ENCODE measurements at places on chromosomes 7 and 10.

DNA sequence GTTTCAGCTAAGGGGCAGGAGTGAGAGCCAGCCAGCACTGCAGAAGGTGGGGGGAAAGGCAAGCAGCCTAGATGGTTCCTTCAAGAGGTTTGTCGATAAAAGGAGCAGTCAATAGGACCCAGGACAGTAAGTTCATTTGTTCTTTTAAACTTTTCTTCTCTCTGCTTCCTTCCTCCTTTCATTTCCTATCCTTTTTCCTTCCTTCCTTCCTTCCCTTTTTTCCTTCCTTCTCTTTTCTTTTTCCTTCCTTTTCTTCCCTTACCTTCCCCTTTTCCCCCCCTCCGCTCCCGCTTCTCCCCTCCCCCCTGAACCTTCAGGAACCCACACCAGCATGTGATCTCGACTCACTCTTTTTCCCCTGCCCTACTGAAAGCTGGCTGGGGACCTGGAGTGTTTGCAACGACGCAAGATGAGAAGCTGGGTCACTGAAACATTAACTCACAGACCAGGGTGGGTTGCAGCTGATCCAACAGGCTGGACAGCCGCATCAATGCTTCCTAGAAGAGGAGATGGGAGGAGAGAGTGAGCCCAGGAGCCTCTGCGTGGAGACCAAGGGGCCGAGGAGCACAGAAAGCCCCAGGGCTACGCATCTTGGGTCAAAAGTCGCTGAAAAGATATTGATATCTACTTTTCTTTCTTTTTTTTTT, 103.4 kb upstream of the SDK1 start:
- H3K4me1 ChIP-seq, result no peaks in the 10 kb centered on the region
- DNase-seq, result no peak
- H3K4me3 ChIP-seq, result no peak overlapping the region
- no peaks in the 10 kb centered on the region for H3K36me3 ChIP-seq
- H3K27ac ChIP-seq, result no peak overlapping the region

DNA sequence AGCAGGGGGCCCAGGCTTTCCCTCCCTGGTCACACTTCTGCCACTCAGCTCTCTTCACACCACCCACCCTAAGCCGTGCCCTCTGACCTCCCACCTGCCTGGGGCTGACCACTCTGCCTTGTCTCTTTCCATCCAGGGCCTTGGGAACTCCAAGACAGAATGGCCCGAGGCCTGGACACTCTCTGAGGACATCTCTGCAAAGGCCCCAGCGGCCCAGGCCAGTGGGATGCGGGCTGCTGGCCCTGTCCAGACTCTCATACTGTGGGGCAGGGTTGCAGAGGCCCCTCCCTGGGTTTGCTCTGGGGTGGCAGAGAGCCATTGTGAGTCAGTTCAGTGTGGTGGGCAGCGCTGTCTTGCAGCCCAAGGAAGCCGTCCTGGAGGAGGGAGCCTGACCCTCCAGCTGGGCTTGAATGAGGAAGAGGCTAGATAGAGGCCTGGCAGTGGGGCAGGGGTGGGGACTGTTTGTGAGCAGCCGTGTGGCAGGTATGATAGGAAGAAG, 39.9 kb upstream of the RABGEF1 start:
- no peak overlapping the region for H3K27ac ChIP-seq
- no peaks in the 10 kb centered on the region for H3K27me3 ChIP-seq
- peaks cover 8% of the 10 kb centered on the region for H3K36me3 ChIP-seq
- 0 out of 2 replicates have a peak, but pooled peaks cover 3% of the 10 kb centered on the region for H3K4me1 ChIP-seq

DNA sequence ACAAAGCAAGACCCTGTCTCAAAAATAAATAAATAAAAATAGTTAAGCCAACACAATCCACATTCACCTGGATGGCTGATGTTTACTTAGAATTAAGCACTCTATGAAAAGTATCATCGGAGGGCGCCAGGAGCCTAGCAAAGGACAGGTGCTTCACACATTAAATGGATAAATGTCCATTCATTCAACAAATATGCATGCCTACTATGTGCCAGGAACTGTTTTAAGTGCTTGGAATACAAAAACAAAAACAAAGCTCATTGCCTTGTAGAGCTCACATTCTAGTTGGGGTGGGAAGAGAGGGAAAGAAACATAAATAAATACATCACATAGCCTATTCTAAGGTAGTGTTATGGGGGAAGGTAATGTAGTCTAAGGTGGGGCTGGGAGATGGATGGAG, 4.1 kb downstream of the BAIAP2L1 start:
- H3K36me3 ChIP-seq, result no peaks in the 10 kb centered on the region
- H3K4me3 ChIP-seq, result no peak overlapping the region
- peaks cover 15% of the 10 kb centered on the region for H3K4me1 ChIP-seq
- no peak overlapping the region for H3K27ac ChIP-seq
- H3K27me3 ChIP-seq, result no peaks in the 10 kb centered on the region
- no peak for DNase-seq

GRCh38 chr10:97861924-97862323, 12.3 kb downstream of the GOLGA7B start:
- H3K4me3 ChIP-seq, result no peak overlapping the region
- no peak overlapping the region for H3K27ac ChIP-seq
- DNase-seq, result no peak
- H3K27me3 ChIP-seq, result no peaks in the 10 kb centered on the region
- no peaks in the 10 kb centered on the region for H3K4me1 ChIP-seq

DNA sequence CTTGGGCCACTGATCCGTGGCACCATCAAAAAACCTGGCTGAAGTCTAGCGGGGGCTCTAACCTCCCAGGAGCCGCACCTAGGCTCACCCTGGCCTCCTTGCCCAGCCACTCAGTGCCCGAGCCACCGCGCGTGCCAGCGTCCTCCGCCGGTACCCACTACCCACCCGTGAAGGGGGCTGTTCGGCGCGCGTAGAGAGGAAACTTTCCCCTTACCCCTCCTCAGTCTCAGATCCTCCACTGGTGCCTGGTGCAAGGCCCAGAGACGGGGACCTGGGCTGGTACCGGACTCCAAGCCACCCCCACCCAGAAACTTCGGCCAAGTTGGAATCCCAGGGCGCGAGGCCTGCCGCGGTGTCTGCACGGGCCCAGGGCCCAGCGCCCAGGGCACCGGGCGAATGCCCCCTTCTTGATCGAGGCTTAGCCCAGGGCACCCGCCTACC, 3.5 kb upstream of the EBF3 start:
- no peak overlapping the region for H3K27ac ChIP-seq
- H3K4me3 ChIP-seq, result no peak overlapping the region
- no peaks in the 10 kb centered on the region for H3K36me3 ChIP-seq
- H3K4me1 ChIP-seq, result peaks cover 5% of the 10 kb centered on the region
- no peaks in the 10 kb centered on the region for H3K27me3 ChIP-seq
- no peak for DNase-seq

DNA sequence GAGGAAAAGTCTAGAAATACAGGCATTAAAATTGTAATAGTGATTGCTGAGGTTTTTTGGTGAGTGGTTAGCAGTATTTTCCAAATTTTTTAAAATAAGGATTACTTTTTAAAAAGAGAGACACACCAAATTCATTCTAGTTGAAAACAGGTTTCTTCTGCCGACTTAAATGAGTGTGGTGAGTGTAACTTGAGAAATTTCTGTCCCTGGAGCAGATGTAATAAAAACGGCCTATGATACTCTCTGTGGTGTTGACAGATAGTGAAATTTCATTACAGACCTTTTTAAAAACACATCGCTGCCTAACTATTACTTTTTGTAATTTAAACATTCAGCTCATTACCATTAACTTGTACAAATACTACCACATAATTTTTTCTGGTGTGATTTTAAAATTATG, 90.1 kb downstream of the CYP51A1 start:
- H3K4me3 ChIP-seq, result no peak overlapping the region
- no peaks in the 10 kb centered on the region for H3K27me3 ChIP-seq
- H3K36me3 ChIP-seq, result peaks cover 33% of the 10 kb centered on the region
- H3K4me1 ChIP-seq, result peaks cover 12% of the 10 kb centered on the region
- DNase-seq, result no peak

- no peak overlapping the region for H3K27ac ChIP-seq
- no peaks in the 10 kb centered on the region for H3K27me3 ChIP-seq
- no peaks in the 10 kb centered on the region for H3K36me3 ChIP-seq
- DNase-seq, result no peak
- peaks cover 5% of the 10 kb centered on the region for H3K4me1 ChIP-seq
These were observed 518.0 kb downstream of the REEP3 start for GRCh38 chr10:64039198-64039597.

GRCh38 chr7:33697616-33698015, 207.7 kb upstream of the BMPER start:
- no peak for DNase-seq
- peaks cover 3% of the 10 kb centered on the region for H3K27me3 ChIP-seq
- no peaks in the 10 kb centered on the region for H3K4me1 ChIP-seq
- no peaks in the 10 kb centered on the region for H3K36me3 ChIP-seq
- H3K4me3 ChIP-seq, result no peak overlapping the region

GRCh38 chr10:131426534-131426898, 115.0 kb upstream of the TCERG1L start:
- H3K27me3 ChIP-seq, result no peaks in the 10 kb centered on the region
- H3K27ac ChIP-seq, result no peak overlapping the region
- no peak for DNase-seq
- H3K4me1 ChIP-seq, result no peaks in the 10 kb centered on the region
- no peak overlapping the region for H3K4me3 ChIP-seq
- H3K36me3 ChIP-seq, result no peaks in the 10 kb centered on the region

DNA sequence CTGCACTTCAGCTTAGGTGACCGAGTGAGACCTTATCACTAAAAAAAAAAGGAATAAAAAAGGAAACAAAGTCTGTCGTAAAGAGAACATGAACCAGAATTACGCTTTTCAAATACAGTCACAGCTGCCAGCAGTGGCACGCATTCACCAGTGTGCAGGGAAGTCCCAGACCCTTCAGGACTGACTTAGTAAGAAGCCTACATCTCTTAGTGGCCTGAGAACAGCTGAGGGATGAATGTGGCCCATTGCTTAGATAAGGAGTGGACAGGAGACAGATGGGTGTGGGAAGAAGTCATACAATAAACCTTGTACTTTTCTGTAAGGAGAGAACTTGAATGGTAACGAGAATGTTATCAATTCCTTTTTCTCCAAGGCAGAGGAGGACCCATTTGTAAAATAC, 178.5 kb downstream of the JCAD start:
- no peak overlapping the region for H3K27ac ChIP-seq
- no peaks in the 10 kb centered on the region for H3K36me3 ChIP-seq
- H3K4me3 ChIP-seq, result no peak overlapping the region
- DNase-seq, result no peak

GRCh38 chr7:101900103-101900502, 82.7 kb downstream of the CUX1 start:
- peaks cover 8% of the 10 kb centered on the region for H3K36me3 ChIP-seq
- H3K27me3 ChIP-seq, result no peaks in the 10 kb centered on the region

Measured in Karpas-422 (cell line).